Natural killer cell treated with Interleukin-12 subunit alpha and Interleukin-12 subunit beta and Interleukin-15 and Interleukin-18, amount 100 ng/mL, for 72 hours (primary cell): ENCODE measurements at places on chromosomes 2 and 18. TPM values are rescaled to one million over a fixed set of nuclear protein-coding genes. Genes with fewer than 3 reads are reported as not detected.

GRCh38 chr18:3624935-3625741, 175.2 kb downstream of the TGIF1 start:
- H3K4me3 ChIP-seq: peak overlapping the region; percentile 73
- no peaks in the 10 kb centered on the region for H3K27me3 ChIP-seq
- peak; percentile 78 for DNase-seq
- no peaks in the 10 kb centered on the region for H3K36me3 ChIP-seq
- H3K27ac ChIP-seq: peak overlapping the region; percentile 89

The STK17B gene
- 162 TPM for total RNA-seq

DNA sequence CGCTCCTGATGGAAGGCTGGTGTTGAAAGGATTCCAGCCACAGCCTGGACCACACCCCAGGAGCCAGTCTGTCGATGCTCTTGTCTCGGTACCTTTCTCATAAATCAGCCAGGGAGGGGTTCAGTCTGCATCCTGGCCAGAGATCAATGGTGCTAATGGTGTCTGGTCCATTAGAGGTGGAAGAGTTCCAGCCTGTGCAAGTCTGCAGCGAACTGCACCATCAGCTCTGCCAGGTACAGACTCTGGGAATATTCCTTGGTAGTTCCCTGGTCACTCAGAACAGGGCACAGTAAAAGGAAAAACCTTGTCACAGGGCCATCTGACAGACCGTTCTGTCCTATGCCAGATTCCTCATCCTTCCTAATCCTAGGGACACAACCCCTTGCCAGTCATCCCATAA, 164.3 kb downstream of the MTCL1 start:
- no peak overlapping the region for H3K4me3 ChIP-seq
- no peaks in the 10 kb centered on the region for H3K36me3 ChIP-seq
- H3K27ac ChIP-seq: no peak overlapping the region
- DNase-seq: no peak
- no peaks in the 10 kb centered on the region for H3K4me1 ChIP-seq
- H3K27me3 ChIP-seq: no peaks in the 10 kb centered on the region

GRCh38 chr2:100248044-100248330, 74.3 kb downstream of the LONRF2 start:
- DNase-seq: no peak
- no peak overlapping the region for H3K4me3 ChIP-seq
- H3K27ac ChIP-seq: no peak overlapping the region

GRCh38 chr18:62935994-62936393, 220.7 kb downstream of the PHLPP1 start:
- no peaks in the 10 kb centered on the region for H3K27me3 ChIP-seq
- peaks cover 18% of the 10 kb centered on the region for H3K36me3 ChIP-seq
- H3K27ac ChIP-seq: no peak overlapping the region
- no peak overlapping the region for H3K4me3 ChIP-seq
- no peaks in the 10 kb centered on the region for H3K4me1 ChIP-seq

The NEDD4L gene
- total RNA-seq: 16.5 TPM

The CHRNG gene
- total RNA-seq: not detected

DNA sequence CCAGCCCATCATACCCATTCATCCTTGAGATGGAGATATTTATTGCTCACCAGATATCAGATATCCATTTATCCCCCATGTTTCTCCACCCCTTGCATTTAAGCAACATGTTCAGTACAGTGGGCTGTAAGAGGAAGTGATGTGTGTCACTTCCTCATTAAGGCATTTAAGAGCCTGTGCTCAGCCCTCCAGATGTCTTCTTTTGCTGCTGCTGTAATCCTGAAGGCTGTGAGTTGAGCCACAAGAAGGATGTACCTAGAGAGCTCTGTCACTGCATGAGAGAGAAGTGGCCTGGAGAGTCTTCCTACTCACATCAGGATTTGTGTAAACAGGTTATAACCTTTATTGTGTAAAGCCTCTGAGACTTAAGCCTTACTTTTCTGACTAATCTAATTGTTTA, 151.8 kb upstream of the UNC80 start:
- no peaks in the 10 kb centered on the region for H3K4me1 ChIP-seq
- H3K27ac ChIP-seq: no peak overlapping the region
- no peak for DNase-seq
- H3K4me3 ChIP-seq: no peak overlapping the region
- H3K27me3 ChIP-seq: no peaks in the 10 kb centered on the region
- no peaks in the 10 kb centered on the region for H3K36me3 ChIP-seq

The FBLN7 gene
- total RNA-seq: 0.61 TPM

GRCh38 chr2:113851640-113852039, 38.2 kb upstream of the ACTR3 start:
- no peaks in the 10 kb centered on the region for H3K27me3 ChIP-seq
- H3K4me3 ChIP-seq: no peak overlapping the region
- DNase-seq: no peak
- no peak overlapping the region for H3K27ac ChIP-seq

GRCh38 chr18:11747731-11748130, 58.7 kb downstream of the GNAL start:
- peaks cover 5% of the 10 kb centered on the region for H3K4me1 ChIP-seq

The NT5C1B gene
- total RNA-seq: not detected

The PLB1 gene
- 0.88 TPM for total RNA-seq

The FAM117B gene
- 3.0 TPM for total RNA-seq

DNA sequence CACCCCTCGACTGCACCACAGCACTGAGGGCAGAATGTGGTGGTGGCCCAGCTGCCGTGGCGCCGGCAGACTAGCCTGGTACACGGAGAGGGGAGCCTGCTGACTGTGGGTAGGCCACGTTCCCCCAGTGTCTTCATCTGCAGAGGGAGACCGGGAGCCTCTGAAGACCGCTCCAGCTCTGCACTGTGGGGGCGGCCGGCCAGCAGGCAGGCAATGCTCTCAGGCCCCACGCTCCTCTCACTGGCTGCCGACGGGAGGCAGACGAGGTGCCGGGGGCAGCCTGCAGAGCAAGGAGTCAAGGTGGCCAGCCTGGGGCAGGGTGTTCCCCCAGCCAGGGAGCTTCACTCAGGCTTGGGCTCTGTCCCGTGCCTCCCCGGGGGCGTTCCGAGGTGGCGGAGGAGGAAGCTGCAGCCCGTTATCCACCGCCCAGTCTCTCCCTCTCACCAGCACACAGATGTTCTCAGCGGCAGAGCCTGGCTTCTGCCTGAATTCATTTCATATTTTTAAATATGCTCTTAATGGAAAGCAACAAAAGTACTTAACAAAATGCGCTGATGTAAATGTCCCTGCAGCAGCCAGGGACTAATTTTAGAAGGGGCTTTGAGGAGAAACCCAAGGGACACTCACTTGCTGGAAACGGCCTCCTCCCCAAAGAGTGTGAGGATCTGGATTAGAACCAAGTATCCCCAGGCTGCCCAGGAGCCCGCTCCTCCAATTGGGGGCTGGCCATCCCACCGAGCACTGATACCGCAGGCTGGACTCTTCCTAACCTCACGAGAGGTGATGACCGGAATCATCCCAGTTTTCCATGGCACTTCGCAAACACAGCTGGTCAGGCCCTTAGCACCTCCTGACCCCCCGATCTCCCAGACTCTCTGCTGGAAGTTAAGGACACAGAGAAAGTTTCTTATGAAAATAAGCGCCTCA, 87.8 kb downstream of the HDAC4 start:
- no peaks in the 10 kb centered on the region for H3K36me3 ChIP-seq
- DNase-seq: no peak
- H3K27me3 ChIP-seq: no peaks in the 10 kb centered on the region
- peaks cover 23% of the 10 kb centered on the region for H3K4me1 ChIP-seq

The IMPACT gene
- 6.6 TPM for total RNA-seq

DNA sequence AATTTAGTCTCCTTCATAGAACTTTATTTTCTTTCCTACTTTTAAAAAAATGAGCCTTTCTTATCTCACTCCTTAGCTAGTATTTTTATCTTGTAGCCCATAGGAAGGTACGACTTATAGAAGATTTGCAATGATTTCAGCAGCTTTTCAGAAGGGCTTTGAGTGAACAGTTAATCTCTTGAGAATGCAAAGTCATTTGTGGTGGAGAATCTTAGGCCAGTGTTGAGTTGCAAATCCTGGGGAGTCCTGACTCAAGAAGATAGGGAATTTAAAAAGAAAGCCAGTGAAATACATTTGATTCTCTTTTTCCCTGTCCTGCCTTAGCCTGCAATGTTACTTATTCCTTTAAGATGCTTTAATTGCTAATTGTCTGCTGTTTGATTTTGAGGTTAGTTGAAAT, 33.6 kb downstream of the LYPD6 start:
- H3K4me3 ChIP-seq: no peak overlapping the region
- no peak overlapping the region for H3K27ac ChIP-seq
- H3K4me1 ChIP-seq: no peaks in the 10 kb centered on the region
- peaks cover 3% of the 10 kb centered on the region for H3K27me3 ChIP-seq
- H3K36me3 ChIP-seq: no peaks in the 10 kb centered on the region
- no peak for DNase-seq

The WNT10A gene
- total RNA-seq: not detected

DNA sequence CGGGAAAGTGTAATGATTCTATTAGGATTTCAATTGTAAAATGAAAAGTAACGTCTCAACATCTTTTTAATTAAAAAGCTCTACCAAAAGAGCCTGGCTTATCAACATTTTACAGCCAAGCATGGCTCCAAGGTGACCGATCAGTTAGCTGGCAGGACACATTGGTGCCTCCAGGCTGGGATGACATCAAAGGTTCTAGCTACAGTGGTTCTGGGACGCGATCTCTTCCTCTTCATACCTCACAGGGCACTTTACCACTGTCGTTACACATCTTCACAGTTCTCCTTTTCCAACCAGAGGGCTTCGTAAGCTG, 693 bp downstream of the ORC2 start:
- no peak for DNase-seq
- no peaks in the 10 kb centered on the region for H3K27me3 ChIP-seq
- peaks cover 51% of the 10 kb centered on the region for H3K4me1 ChIP-seq

- no peak overlapping the region for H3K27ac ChIP-seq
- DNase-seq: no peak
- H3K27me3 ChIP-seq: no peaks in the 10 kb centered on the region
- no peak overlapping the region for H3K4me3 ChIP-seq
- H3K4me1 ChIP-seq: no peaks in the 10 kb centered on the region
Observed at GRCh38 chr2:205188239-205189138, 493.8 kb upstream of the NRP2 start.

The PLGLB1 gene
- not detected for total RNA-seq

The RSAD2 gene
- 6.8 TPM for total RNA-seq

The SERPINB13 gene
- not detected for total RNA-seq

DNA sequence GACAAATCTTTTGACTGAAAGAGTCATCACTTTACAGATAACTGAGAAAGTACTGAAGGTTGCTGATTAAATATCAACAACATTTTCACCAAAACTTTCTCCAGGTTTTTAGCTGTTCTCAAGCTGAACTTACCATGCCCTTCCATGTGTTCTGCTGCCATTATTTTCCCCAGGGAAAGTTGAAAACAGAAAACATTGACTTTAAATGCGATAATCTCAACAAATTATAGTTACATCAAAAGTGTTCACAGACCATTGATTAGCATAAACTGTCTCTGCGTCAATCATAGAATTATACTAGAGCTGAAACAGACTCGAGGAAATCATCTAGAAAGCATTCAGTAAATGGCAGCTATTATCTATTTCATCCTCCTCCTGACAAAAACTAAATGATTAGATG, 51.4 kb downstream of the TRAPPC8 start:
- no peak for DNase-seq
- no peaks in the 10 kb centered on the region for H3K4me1 ChIP-seq
- H3K36me3 ChIP-seq: peaks cover 21% of the 10 kb centered on the region
- H3K27ac ChIP-seq: no peak overlapping the region
- no peak overlapping the region for H3K4me3 ChIP-seq

GRCh38 chr2:224220586-224221255, 181.2 kb downstream of the FAM124B start:
- peak overlapping the region; percentile 5 for H3K4me3 ChIP-seq
- no peak overlapping the region for H3K27ac ChIP-seq
- no peak for DNase-seq
- H3K36me3 ChIP-seq: no peaks in the 10 kb centered on the region

The BOLL gene
- not detected for total RNA-seq

DNA sequence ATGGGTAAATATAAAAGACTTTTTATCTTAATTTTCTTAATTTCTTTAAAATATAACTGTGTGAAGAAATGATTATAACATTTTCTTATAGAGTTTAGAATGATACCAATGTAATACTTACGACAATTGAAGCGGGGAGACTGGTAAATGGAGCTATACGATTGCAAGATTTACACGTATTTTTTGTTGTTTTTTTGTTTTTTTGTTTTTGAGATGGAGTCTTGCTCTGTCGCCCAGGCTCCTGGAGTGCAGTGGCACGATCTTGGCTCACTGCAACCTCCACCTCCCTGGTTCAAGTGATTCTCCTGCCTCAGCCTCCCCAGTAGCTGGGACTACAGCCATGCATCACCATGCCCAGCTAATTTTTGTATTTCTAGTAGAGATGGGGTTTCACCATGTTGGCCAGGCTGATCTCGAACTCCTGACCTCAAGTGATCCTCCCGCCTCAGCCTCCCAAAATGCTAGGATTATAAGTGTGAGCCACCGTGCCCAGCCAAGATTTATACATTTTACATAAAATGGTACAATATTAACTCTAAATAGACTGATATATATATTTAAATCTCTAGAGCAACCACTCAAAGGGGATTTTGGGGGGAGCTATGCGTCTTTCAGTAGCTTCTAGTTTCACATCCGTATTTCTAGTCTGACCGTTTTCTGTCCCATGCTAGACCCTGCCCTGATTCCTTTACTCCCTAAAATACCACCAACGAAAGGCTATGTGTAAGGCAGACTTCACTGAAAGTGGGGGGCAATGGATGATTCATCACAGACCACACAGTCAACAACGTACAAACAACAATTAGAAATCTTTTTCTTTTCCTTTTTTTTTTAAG, 28.2 kb upstream of the ATG16L1 start:
- H3K27ac ChIP-seq: no peak overlapping the region
- H3K4me3 ChIP-seq: no peak overlapping the region
- no peaks in the 10 kb centered on the region for H3K27me3 ChIP-seq

DNA sequence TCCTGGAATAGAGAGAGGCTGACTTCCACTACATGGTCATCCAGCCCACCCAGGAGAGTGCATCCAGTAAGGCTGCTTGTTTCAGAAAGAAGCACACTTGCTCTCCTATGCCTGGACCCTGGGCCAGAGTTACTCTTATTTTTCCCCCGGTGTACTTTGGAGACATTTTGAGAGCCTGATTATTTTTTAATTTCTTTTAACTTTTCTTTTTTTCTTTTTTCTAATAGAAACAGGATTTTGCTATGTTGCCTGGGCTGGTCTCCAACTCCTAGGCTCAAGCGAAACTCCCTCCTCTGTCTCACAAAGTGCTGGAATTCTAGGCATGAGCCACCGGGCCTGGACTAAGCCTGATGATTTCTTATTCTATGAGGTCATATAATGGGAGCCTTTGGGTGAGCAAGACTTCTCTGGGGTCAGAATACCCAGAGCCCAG, 62.2 kb downstream of the RPL37A start:
- no peak overlapping the region for H3K4me3 ChIP-seq
- H3K36me3 ChIP-seq: no peaks in the 10 kb centered on the region
- no peak for DNase-seq
- peaks cover 3% of the 10 kb centered on the region for H3K27me3 ChIP-seq
- peaks cover 2% of the 10 kb centered on the region for H3K4me1 ChIP-seq

The SLC14A1 gene
- 1.6 TPM for total RNA-seq
